ENCODE measurements at places on chromosomes 1 and 21.

DNA sequence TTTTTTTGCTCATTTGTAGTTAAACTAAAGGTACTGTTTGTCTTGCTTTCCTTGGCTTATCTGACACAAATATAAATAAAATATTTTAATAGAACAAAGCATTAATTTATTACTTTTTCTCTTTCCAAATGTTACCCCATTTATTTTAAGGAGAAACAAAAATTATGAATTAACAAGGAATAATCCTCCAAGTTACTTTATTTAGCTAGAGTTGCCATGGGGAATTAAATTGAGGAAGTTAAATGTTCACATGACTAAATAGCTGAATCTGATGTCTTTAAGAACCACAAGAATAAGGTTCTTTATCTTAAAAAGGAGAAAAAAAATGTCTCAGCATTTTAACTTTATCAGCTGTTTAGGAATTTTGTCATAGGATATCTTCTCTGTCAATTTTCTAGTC lies 12.3 kb downstream of the ATG4C start:
- no peak for DNase-seq

- DNase-seq: peak; percentile 62
Observed at GRCh38 chr1:3306583-3307291, 147.7 kb upstream of the ARHGEF16 start.

- peak; percentile 32 for DNase-seq
Observed at GRCh38 chr1:113396585-113396984, 6.3 kb downstream of the MAGI3 start.

DNA sequence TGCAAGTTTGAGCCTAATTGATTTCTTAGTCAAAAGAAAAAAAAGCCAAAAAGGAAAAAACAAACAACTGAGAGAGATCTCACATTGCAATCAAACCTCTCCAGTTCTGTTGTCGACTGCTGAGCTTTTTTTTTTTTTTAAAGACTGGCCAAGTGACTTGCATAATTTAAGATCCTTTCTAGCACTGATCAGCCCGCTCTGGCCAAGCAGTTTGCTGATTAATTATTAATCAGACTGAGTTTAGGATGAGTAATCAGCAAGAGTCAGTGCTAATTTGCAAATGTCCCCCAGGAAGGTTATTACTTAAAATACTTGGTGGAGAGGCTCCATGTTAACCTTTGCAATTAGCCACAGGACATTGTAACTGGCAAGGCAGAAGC lies 39.3 kb downstream of the HMGB4 start:
- no peak for DNase-seq

GRCh38 chr1:235139315-235139714 lies 10.7 kb upstream of the TOMM20 start:
- DNase-seq: no peak

DNA sequence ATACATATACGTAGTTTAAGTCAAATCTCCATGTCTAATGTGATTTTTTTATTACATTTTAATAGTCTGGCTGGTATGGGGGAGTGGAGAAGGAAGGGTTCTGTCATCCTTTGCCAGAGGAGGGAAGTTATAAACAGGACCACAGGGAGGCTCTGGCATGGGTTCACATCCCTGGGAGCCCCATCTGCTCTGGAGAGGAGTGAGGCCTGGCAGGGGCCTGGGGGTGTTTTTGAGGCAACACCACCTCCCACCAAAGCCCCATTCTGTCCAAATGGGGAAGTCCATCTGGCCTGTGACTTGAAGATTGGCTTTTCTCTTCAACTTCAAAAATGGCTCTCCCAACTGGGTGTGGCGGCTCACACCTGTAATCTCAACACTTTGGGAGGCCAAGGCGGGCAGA lies 15.8 kb downstream of the DISP3 start:
- no peak for DNase-seq

DNA sequence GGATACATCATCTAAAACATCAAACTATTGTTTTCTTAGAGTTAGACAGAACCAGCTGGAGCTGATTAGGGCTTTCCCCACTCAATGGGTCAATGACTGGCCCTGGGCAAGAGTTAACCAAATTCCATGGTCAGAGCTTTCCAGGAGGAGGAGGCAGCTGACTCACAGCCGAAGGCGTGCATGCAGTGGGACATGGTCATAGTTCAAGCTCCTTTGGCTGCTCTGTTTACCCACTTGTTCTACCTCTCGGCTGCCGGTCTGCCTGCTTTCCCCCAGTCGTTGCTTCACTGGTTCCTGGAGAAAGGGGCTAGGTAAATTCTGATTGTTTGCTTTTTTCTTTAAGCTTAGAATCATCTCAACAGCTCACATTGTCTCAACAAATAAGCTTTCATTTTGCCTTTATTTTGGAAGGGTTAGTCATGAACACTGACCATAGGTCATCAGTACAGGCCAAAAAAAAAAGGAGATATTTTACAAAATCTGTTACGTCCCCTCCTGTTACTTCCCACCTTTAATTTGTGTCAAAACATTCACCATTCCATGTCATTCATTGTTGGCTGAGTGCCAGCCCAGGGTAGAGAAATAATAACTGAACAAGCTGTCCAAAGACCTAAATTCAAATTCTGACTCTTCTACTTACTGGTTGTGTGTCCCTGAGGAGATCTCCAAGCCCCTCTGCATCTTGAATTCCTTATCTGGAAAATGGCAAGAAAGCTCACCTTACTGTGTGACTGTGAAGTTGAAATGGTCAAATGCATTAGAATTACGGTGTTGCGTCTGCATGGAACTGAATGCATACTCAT lies 12.0 kb downstream of the MAB21L3 start:
- DNase-seq: peak; percentile 87

- DNase-seq: no peak
Observed at GRCh38 chr1:93991271-93991670, 82.0 kb upstream of the GCLM start.

- peak; percentile 99 for DNase-seq
Observed at GRCh38 chr1:200351826-200352549, 57.8 kb downstream of the ZNF281 start.

- no peak for DNase-seq
Observed at GRCh38 chr1:38500352-38500751, 359.2 kb downstream of the RRAGC start.

DNA sequence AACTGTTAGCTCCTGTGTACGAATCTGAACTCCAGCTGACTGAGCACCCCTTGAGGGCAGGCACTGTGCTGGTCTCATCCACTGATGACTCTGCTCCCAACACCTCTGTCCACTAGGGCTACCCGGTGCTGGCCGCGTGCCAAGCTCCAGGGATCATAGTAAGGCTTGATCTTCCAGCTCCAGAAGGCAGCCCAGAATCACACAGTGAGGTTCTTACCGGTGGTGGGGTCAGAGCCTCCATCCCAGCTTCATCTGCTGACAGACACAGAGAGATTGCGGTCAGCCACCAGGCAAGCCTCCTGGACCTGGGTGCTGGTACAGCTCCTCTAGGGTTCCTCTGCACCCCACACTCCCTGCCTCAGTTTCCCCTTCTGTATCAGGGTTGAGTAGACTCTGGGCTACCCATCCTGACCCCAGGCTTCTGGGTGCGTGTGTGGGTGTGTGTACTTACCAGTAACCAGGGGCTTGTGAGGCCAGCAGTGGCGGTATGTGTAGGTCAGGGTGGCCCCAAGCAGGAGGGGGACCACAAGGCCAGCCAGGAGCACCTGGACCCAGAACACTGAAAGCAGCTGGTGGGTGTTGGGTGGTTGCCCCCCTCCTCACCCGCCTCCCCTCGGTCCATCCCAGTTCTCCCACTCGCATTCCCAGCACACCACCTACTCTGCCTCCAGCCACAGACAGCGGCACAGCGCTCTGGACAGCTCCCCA lies 3.4 kb downstream of the TNFRSF25 start:
- no peak for DNase-seq

DNA sequence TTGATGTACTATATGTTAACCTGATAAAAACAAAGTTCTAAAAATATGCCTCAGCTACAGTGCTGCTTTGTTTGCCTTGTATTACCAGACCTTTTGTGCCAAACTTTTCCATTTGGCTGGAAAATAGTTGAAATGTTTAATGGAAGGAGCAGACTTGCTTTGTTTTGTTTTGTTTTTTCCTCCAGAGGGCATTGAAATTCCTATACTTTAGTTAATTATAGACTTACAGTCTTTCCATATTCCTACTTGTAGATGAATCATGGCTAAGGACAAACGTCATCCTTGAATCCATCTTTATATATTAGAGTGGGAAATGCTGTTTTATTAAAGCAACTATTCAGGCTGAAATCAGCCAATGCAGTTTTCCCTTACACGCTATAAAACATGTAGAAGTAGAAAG lies 6.7 kb downstream of the CAP1 start:
- no peak for DNase-seq

DNA sequence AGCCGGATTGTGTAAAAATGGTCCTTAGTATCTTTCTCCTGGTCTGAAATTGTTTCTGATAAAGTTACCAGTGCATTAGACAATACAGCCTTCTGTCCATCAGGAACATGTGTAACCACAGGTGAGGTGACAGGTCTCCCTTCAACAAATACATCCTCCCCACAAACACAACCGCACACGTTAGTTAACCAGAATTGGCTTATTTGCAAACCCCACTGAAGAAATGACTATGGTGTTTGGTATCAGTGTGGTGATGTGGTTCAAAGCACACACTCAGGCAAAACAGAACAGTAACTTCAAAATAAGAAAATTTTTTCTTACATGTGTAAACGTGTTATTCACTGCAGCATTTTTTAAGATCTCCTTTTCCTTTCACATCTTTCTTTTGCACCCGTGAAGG lies 517.2 kb upstream of the NR5A2 start:
- DNase-seq: no peak

- no peak for DNase-seq
Observed at GRCh38 chr1:112702420-112703261, 4.3 kb downstream of the RHOC start.

DNA sequence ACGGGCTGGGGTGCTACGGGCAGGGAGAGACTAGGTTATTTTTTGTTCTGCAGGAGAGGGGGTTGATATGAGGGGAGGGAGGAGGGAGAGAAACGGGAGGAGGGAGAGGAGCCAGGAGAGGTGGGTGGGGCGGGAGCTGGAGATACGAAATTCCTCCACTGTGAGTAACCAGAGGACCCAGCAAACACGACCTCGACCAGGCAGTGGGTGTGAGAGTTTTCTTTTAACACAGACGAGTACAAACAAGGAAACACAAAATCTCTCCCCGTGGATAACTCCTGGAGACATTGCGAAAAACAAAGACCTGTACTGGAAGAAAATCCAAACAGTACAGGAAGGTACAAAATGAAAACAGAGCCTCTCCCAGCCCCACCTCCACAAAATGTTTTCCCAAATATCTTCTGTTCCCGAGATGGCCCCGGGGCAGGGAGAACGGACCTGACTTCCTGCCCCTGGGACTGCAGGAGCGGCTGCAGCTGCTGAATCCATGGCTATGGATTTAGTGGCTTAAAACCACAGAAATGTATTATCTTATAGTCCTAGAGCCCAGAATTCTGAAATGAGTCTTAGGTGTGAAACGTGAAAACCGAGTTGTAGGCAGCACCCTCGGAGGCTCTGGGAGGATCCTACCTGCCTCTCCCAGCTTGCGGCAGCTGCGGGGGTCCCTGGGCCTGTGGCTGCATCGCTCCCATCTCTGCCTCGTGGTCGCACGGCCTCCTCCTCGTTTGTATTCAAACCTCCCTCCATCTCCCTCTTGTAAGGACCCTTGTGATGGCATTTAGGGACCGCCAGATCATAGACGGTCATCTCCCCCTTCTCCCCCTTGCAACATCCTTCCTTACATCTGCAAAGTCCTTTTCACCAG lies 82.2 kb downstream of the RIPK4 start:
- DNase-seq: peak; percentile 22

DNA sequence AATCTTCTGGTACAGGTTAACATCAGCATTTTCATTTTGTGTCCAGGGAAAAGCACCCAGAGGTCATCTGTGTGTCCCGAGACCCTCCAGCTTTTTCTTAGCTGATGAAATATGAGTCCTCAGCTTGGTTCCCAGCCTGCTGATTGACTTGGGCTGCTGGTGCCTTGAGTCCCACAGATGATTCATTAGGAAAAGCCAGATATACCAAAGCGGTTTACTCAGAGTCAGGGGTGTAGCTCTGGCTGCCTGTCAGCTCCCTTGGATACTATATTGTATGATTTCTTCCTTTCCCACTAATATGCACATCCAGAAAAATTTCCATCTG lies 43.7 kb upstream of the MAB21L3 start:
- DNase-seq: peak; percentile 53

DNA sequence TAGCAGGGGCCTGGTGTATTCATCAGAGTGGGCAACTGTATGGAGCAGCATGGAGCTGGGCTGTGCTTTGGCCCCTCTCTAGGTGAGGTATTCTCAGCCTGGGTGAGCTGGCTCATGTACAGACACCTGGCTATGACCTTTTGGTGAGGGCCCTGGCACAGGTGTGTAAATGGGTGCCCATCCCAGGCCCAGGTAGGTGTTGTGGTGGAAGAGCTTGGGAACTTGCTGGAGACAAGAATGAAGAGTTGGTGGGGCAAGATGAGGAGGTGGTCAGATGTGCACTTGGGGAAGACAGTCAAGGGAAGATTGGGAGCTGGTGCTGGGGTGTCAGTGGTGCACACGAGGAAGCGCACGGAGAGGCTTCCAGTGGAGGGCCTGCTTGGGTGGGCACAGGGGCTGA lies 95.5 kb downstream of the TRIM11 start:
- DNase-seq: no peak

GRCh38 chr1:119914071-119914470 lies 17.8 kb upstream of the ADAM30 start:
- no peak for DNase-seq

- DNase-seq: no peak
Observed at GRCh38 chr1:41807390-41807789, 111.3 kb downstream of the HIVEP3 start.

GRCh38 chr1:4743978-4744750 lies 89.8 kb downstream of the AJAP1 start:
- DNase-seq: no peak

DNA sequence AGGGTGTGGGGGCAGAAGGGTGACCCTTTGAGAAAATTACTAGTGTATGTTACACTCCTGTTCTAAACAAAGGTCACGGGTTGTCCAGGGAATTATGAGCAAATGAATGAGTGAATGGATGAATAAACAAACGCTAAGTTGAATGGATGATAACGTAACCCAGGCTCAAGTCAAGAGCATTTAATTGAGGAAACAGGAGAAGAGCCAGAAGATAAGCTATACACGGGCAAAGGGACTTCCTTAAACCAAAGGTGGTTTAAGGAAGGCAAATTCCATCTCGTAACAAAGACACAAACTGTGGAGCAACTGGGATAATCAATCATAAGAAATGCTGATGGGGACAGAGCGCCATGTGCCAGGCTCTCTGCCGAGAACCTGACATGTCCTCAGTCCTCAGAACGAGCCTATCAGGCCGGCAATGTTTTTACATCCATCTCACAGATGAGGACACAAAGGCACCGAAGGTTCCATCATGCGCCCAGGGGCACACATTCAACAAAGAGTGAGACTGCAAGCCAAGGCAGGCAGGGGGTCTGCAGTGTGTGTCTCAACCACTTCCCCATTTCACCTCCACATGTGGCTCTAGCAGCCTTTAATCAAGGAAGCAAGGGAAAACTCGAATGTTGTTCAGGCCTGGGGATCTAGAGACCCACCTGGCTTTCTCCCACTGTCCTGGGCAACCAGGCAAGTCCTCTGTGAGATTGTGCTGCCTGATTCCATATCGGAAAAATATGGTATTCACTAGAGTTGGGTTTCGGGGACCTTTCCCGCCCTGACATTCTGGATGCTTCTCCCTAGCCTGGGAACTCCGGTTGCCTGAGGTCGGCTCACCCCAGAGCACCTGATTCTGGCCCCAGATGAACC lies 126.8 kb upstream of the EDN2 start:
- DNase-seq: no peak

GRCh38 chr1:204094856-204095634 lies 22.1 kb downstream of the SOX13 start:
- DNase-seq: no peak
